Iris pigment epithelial cell (primary cell): ENCODE measurements at places on chromosomes 2 and 18.

- no peak for DNase-seq
Measured at GRCh38 chr2:234577191-234577590, 80.3 kb upstream of the ARL4C start.

GRCh38 chr2:240642806-240643092, 17.5 kb downstream of the GPR35 start:
- no peak for DNase-seq

- DNase-seq, result no peak
Measured at GRCh38 chr2:29209551-29209950, 94.3 kb downstream of the CLIP4 start.

- DNase-seq, result peak; percentile 53
Measured at GRCh38 chr2:33521791-33522281, 45.4 kb downstream of the RASGRP3 start.

- peak; percentile 49 for DNase-seq
Measured at GRCh38 chr2:202376460-202377206, 506 bp downstream of the BMPR2 start.

- peak; percentile 55 for DNase-seq
Measured at GRCh38 chr2:167212014-167212648, 323.9 kb downstream of the XIRP2 start.

- DNase-seq, result peak; percentile 80
Measured at GRCh38 chr2:162261032-162261945, 18.0 kb upstream of the FAP start.

- DNase-seq, result peak; percentile 47
Measured at GRCh38 chr2:188810586-188810985, 163.6 kb upstream of the COL3A1 start.

- no peak for DNase-seq
Measured at GRCh38 chr2:73611193-73611592, 31.0 kb downstream of the NAT8 start.

GRCh38 chr2:9150568-9150900, 56.1 kb upstream of the ASAP2 start:
- DNase-seq, result no peak

GRCh38 chr2:235689427-235689853, 195.6 kb downstream of the AGAP1 start:
- no peak for DNase-seq

GRCh38 chr2:216316743-216317142, 55.5 kb downstream of the MARCHF4 start:
- peak; percentile 69 for DNase-seq
